Lung (tissue), 17 donors: ENCODE measurements at places on chromosomes 11 and 22. TPM values are rescaled to one million over a fixed set of nuclear protein-coding genes. Genes with fewer than 3 reads are reported as not detected.

ST14 gene
- 24.3 TPM for total RNA-seq

KCNE3 gene
- total RNA-seq: 14.9 TPM

ANO5 gene
- total RNA-seq: 2.8 TPM

DNAJB7 gene
- not detected for total RNA-seq

CARD16 gene
- total RNA-seq: 43.0 TPM

CASP5 gene
- 2.1 TPM for total RNA-seq

KRTAP5-4 gene
- total RNA-seq: not detected

TRIM49 gene
- total RNA-seq: not detected

DNA sequence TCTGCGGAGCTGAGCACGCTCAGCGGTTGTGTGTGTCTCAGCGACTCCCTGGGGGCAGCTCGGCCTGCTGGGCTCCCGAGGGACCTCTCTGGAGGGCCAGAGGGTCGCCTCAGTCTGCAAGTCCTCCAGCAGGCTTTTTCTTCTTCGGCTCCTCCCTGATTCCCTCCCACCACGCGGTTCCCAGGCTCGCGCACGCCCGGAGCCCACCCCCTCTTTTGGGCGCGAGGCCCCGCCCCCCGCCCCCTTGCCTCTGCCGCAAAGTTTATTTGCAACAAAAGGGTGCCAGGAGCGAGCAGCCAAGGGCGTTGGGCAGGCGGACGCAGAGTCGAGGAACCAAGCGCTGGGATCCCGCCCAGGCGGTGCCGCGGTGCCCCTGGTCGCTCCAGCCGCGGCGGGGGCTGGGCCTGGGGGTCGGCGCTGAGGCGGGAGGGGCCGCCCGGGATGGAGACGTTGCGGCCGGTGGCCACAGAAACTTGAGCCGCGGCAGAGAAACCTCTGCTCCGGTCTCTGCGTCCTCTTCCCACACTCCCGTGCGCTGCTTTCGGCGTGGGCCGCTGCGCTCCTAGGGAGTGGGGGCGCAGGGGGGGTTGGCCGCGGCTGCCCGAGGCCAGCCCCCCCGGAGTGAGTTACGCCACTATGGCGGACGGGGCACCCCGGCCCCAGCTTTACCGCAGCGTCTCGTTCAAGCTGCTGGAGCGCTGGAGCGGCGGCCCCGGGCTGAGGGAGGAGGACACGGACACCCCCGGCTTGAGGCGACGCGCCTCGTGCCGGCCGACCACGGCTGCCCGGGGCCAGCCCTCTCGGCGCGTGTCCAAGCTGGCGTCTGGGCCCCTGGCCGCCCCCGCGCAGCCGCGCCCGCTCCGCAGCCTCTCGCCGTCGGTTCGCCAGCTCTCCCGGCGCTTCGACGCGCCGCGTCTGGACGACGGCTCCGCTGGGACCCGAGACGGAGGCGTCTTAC lies at the start of gene ARHGEF17:
Gene ARHGEF17 (plus strand): TSS at position 274 of the 958 bp plus-strand sequence. CDS start 363 bp downstream, at position 637.
- peak; percentile 96 for DNase-seq

DNA sequence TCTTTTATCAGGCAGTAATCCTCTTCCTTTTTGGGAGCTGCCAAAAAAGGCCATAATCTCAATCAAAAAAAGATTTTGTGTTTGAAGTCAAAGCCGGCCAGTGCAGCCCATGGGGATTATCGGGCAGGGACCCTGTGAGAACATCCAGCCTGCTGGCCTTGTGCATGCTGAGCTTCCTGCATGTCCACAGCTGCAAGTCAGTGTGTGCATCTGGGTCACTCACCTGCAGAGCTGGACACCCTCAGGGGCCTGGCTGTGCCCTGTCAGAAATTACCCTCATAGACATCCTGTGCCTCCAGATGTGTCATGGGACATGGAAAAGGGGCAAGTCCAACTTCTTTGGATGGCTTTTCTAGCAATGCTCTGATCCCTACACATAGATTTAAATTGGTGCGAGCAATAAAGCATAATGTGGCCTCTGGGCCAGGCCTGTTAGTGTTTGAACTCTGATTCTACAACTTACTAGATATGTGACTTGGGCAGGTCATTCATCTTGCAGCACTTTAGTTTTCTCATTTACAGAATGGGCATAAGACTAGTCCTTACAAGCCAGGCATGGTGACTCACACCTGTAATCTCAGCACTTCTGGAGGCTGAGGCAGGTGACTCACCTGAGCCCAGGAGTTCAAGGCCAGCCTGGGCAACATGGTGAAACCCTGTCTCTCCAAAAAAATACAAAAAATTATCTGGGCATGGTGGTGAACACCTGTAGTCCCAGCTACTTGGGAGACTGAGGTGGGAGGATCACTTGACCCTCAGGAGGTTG lies 81.6 kb upstream of the LARGE1 start:
- no peak for DNase-seq

- no peak for DNase-seq
Observed at GRCh38 chr11:66676282-66676919, 1.3 kb downstream of the RBM4B start.

- no peak for DNase-seq
Observed at GRCh38 chr11:5507177-5507932, 2.4 kb downstream of the UBQLN3 start.

- no peak for DNase-seq
Observed at GRCh38 chr22:32323513-32324164, 34.0 kb upstream of the RFPL3 start.

GRCh38 chr11:2304506-2305139 lies 2.8 kb downstream of the TSPAN32 start:
- peak; percentile 68 for DNase-seq

DNA sequence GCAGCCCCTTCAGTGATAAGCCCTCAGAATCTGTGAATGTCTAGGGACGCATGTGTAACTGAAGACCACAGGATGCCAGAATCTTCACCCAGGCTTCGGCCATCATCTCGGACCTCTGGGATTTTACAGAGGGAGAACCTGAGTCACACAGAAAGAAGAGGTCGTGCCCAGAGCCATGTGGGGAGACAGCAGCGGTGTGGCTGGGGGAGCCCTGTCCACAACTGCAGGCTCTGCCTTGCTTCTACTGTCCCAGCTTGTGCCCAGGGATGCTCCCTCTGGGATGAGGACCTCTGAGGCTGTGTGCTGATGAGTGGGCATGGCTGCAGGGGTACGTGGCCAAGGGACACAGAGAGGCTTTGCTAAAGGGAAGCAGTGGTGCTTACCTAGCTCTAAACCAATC lies 582.0 kb downstream of the TBC1D22A start:
- no peak for DNase-seq

- DNase-seq: no peak
Observed at GRCh38 chr11:44627165-44627789, 61.8 kb downstream of the CD82 start.

- DNase-seq: peak; percentile 36
Observed at GRCh38 chr11:80899381-80899780, 1458.6 kb upstream of the TENM4 start.

DNA sequence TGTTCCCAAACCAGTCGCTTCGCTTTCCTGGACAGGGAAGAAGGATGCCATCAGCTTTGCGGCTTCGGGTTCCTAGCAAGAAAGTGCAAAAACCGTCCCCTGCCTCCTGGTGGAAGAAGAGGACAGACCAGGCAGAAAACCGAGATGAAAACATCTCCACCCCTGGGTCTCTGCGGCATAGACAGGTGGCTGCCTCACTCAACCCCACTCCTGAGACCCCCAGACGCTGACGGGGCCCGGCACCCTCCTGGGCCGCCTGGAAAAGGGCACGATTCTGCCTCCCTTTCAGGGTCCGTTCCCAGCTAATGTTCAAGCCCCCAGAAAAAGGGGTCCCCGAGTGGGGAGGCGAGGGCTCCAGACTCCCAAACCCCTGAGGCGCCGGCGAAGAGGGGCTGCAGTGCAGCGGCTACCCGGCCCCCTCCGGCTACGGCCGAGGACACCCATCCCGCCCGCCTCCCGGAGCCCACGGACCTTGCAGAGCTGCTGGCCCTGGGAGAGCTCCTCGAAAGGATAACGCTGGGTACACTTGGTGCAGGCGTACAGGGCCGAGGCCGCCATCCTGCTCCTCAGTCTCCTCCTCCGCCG lies 569 bp downstream of the FAM76B start:
- peak; percentile 68 for DNase-seq

- no peak for DNase-seq
Observed at GRCh38 chr11:34178209-34178821, 72.9 kb downstream of the NAT10 start.

GRCh38 chr11:112881461-112881860 lies 79.8 kb upstream of the NCAM1 start:
- DNase-seq: peak; percentile 89

- no peak for DNase-seq
Observed at GRCh38 chr11:16194566-16194965, 161.8 kb downstream of the SOX6 start.

DNA sequence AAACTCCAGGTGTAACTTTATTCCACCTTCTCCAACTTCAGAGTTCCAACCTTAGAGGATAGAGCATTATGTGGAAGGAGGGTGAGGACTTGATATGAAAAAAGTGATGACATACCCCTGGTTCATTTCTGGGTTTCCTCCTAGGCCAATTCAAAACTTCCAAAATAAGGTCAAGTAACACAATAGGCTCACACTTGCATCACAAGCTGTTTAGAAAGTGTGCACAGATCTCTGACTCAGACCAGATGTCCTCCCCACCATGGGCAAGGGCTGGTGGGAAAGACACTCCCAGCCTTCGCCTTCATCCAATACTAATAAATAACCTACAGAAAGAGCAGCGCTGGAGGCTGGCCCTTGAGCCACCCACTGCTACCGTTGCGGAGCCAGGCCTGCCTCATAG lies 5.8 kb upstream of the BUD13 start:
- no peak for DNase-seq

DNA sequence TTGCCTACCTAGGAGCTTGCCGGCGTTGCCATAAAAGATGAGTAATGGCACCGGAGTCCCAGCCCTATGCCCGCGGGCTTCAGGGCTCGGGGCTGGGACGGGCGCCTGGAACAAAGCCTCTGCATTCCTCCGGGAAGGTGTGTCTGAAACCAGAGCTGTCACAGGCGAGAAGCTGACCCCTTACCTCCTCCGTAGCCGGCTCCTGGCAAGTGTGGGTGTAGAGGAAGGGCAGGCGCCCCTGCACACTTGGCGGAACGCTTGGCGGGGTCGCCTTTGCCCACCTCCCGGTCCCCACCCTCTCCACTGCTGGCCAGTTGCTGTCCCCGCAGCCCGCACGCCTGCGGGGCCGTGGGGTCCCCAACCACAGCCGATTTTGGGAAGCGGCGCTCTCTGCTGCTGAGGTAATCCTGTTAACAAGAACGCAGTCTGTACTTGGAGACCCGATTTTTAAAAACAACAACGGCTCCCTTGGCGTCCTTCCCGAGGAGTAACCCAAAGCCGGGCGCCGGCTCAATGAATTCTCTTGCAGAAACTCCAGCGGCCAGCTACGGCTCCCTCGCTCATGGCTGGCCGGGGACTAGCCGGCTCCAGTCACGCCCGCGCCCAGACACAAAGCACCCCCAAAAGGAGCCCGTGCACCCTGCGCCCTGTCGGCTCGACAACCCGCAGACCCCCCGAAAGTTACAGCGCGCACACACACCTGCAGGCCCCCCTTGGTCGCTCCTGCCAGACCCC lies 89.2 kb downstream of the PLEKHA7 start:
- peak; percentile 89 for DNase-seq

- no peak for DNase-seq
Observed at GRCh38 chr11:13000721-13001120, 8.4 kb upstream of the RASSF10 start.

- DNase-seq: no peak
Observed at GRCh38 chr11:66464916-66465315, 1.8 kb upstream of the PELI3 start.

- DNase-seq: peak; percentile 79
Observed at GRCh38 chr22:42747701-42748513, 27.2 kb upstream of the A4GALT start.
